Activated T-helper 2 cell treated with anti-CD3 and anti-CD28 coated beads, Interferon-gamma antibody, Interleukin-2, Interleukin-4, amounts not matched to agents 10 μg/mL and 5 μg/mL and 100 μg/mL, durations not matched to agents 14 hours and 24 hours and 36 hours (primary cell): ENCODE measurements at places on chromosomes 1 and 21.

DNA sequence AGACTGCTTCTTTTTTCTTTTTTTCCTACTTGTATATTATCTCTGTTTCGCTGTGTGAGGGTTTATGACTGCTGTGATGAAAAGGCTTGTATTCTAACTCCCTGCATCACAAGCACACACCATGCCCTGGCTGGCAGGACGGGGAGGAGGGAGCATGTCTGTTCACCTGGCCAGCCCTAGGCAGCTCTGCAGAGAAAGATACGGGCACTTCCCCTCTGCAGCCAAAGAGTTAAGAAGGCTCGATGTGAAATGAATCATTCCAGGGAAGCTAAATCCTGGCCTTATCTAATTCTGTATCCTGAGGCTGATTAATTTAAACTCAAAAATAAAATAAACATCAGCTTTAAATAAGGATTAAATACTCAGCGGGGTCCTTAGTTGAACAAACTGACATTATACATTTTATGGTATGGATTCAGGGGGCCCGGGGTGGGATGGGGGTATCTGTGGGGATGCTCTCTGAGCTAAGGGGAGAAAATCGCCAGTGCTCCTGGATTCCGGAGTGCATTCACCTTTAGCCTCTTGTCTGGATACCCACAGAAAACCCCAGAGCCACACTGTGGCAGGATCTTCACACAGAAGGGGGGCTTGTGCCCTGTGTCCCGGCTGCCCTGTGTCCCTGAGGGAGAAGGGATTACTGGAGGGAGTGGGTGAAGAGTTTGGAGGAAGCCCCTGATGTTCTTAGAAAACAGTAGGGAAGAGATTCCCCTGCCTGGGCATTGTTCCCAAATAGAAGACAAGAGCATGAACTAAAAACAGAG is 321.5 kb downstream of the NPHP4 start:
- H3K4me3 ChIP-seq = no peak overlapping the region
- H3K36me3 ChIP-seq = no peaks in the 10 kb centered on the region
- H3K27ac ChIP-seq = no peak overlapping the region

GRCh38 chr1:1146596-1146995 is 27.1 kb upstream of the TTLL10 start:
- no peaks in the 10 kb centered on the region for H3K27me3 ChIP-seq
- DNase-seq = no peak
- no peaks in the 10 kb centered on the region for H3K36me3 ChIP-seq

- H3K4me3 ChIP-seq = no peak overlapping the region
- H3K27me3 ChIP-seq = no peaks in the 10 kb centered on the region
- peaks cover 11% of the 10 kb centered on the region for H3K36me3 ChIP-seq
- DNase-seq = peak; percentile 60
- peaks cover 10% of the 10 kb centered on the region for H3K4me1 ChIP-seq
These were observed 49.8 kb downstream of the ACOT7 start for GRCh38 chr1:6343506-6344405.

DNA sequence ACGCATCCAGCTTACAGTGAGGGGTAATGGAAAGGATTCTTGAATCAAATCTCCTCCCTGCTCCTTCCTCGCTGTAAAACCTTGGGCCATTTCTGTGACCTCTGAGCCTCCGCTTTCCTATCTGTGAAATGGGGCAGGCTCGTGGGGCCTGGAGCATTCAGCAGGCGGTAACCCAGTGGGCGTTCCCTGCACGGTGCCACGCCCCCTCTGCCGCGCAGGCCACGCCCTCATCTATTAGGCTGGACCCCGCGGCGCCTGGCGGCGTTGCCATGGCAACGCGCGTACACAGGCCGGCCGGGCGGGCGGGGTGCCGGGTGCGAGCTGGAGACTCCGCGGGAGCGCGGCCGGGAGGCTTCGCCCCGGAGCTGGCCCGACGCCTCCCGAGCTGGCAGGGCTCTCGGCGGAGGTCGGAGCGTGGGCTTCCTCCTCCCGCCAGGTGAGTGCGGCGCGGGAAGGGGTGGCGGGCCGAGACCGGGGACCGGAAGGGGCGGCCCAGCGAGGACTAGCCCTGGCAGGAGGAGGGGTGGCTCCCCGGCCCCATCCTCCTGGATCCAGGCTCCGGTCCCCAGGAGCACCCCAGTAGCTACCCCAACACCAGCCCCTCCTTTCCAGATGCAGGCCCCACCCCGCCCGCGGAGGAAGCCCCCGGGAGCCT is at the start of gene FHAD1:
Gene FHAD1, plus strand, starts transcription at position 264 of the 655 bp plus-strand sequence. CDS start 4,562 bp downstream, outside the sequence.
- H3K4me1 ChIP-seq = peaks cover 47% of the 10 kb centered on the region
- H3K27ac ChIP-seq = peak within 1 kb of the TSS; percentile 58
- peak within 1 kb of the TSS; percentile 69 for H3K4me3 ChIP-seq
- peak; percentile 41 for DNase-seq
- H3K36me3 ChIP-seq = peaks cover 3% of the 10 kb centered on the region

DNA sequence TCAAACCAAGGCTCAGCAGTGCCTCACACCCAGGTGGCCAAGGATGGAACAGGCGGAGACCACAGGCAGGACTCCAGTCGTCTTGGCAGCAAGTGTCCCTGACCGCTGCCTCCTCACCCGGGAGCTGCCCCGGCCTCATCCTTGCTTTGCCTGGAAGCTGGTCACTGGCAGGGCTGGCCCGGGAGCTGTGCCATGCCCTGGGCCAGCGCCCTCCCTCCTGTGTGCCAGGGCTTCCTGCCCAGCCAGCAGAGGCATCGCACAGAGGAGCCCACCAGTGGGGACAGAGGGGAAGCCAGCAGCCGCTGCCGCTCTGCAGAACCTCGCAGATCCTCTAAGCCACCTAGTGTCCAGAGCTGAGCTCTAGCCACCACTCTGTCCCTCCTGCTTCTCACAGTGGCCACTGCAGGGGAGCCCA is 7.8 kb downstream of the CASZ1 start:
- H3K27ac ChIP-seq = no peak overlapping the region
- no peak for DNase-seq
- H3K27me3 ChIP-seq = peaks cover 31% of the 10 kb centered on the region

DNA sequence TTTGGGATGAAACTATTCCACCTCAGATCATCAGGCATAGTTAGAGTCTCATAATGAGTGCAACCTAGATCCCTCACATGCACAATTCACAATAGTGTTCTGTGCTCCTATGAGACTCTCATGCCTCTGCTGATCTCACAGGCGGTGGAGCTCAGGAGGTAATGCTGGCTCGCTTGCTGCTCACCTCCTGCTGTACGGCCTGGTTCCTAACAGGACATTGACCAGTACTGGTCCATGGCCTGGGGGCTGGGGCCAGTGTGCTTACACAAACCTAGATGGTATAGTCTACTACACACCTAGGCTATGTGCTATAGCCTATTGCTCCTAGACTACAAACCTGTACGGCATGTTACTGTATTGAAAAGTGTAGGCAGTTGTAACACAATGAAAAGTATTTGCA is 448.4 kb downstream of the RPS6KC1 start:
- H3K4me3 ChIP-seq = no peak overlapping the region
- H3K36me3 ChIP-seq = no peaks in the 10 kb centered on the region
- H3K27me3 ChIP-seq = peaks cover 2% of the 10 kb centered on the region
- H3K27ac ChIP-seq = no peak overlapping the region
- H3K4me1 ChIP-seq = no peaks in the 10 kb centered on the region
- DNase-seq = no peak

- H3K27ac ChIP-seq = peak overlapping the region; percentile 90
- DNase-seq = peak; percentile 19
- peaks cover 37% of the 10 kb centered on the region for H3K4me1 ChIP-seq
- H3K36me3 ChIP-seq = no peaks in the 10 kb centered on the region
These were observed 47.1 kb upstream of the ATP1A1 start for GRCh38 chr1:116325922-116326321.
